CD4-positive, alpha-beta T cell treated with Interleukin-17A for 1 hour (primary cell): ENCODE measurements at places on chromosomes 5 and 9.

GRCh38 chr9:115665519-115665918 is 488.1 kb upstream of the PAPPA start:
- DNase-seq, result no peak

GRCh38 chr5:143110591-143110990 is 292.9 kb downstream of the NR3C1 start:
- DNase-seq, result no peak

GRCh38 chr9:97766092-97766491 is 69.0 kb upstream of the XPA start:
- DNase-seq, result no peak

GRCh38 chr5:167261309-167262100 is 1029.9 kb upstream of the WWC1 start:
- DNase-seq, result no peak

GRCh38 chr5:77983482-77984199 is 207.5 kb upstream of the TBCA start:
- no peak for DNase-seq

- no peak for DNase-seq
Measured at GRCh38 chr5:78355561-78355960, 4.9 kb upstream of the SCAMP1 start.

GRCh38 chr5:59301727-59302126 is 591.8 kb downstream of the PDE4D start:
- no peak for DNase-seq

GRCh38 chr9:2489838-2490314 is 131.7 kb upstream of the VLDLR start:
- DNase-seq, result no peak

DNA sequence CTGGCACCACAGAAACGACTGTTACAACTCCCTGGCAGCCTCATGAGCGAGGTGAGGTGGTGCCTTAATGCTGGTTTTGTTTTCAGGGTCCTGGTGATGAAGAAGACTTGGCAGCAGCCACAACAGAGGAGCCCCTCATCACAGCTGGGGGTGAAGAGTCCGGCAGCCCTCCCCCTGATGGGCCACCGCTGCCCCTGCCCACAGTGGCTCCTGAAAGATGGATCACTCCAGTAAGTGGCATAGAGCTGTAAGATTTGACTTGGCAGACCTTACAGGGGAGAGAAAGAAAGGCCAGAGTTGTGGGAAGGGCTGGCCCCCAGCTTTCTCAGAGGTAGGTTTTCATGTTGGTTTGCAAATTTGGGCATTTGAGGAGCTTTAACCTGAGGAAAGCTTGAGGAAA is 72.2 kb downstream of the COL15A1 start:
- DNase-seq, result no peak

- DNase-seq, result no peak
Measured at GRCh38 chr5:91472631-91473030, 89.5 kb upstream of the ARRDC3 start.

DNA sequence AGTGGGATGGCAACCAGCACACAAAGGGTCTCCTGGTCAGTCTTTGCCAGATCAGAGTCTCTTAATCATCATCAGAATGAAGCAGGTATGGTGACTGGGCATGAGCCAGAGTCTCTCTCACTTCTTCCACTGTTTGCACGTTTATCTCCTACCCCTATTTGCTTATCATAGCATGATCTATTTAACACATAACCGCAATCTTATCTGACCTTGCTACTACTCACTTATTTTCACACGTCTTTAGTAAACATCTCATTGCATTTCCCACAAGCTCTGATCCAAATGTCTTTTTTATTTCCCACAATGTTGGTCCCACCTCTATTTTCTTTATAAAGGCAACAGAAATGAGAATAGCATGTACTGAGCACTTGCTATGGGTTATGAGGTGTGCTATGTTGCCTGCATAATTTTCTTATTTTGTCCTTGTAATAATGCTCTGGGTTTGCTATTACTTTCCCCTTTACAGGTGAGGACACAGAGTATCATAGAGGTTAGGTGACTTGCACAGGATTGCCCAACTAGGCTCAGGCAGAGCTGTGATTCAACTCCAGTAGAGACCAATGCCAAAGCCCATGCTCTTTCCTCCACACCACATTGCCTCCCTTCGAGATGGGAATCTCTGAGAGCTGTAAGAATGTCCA is 39.7 kb upstream of the IL7R start:
- peak; percentile 68 for DNase-seq

GRCh38 chr9:123605286-123605685 is 249.3 kb downstream of the CRB2 start:
- DNase-seq, result no peak

DNA sequence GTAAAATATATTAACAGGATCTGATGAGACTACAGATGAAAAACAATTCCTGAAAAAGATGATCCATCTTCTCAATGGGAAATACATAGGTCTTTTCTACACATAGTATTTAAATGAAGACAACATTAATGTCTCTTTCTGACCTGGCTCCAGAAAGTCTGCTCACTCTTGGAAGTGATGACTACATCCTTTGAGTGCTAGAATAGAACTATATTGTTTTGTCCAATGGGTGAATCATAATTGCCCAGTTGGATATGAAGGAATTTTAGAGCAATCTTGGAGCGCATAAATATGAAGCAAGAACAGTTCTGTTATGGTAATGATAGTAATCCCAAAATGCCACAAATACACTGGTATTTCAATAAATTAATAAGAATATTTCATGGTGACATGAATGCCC is 322.1 kb downstream of the DEPDC1B start:
- DNase-seq, result no peak

- no peak for DNase-seq
Measured at GRCh38 chr9:25964239-25964638, 286.0 kb upstream of the TUSC1 start.

DNA sequence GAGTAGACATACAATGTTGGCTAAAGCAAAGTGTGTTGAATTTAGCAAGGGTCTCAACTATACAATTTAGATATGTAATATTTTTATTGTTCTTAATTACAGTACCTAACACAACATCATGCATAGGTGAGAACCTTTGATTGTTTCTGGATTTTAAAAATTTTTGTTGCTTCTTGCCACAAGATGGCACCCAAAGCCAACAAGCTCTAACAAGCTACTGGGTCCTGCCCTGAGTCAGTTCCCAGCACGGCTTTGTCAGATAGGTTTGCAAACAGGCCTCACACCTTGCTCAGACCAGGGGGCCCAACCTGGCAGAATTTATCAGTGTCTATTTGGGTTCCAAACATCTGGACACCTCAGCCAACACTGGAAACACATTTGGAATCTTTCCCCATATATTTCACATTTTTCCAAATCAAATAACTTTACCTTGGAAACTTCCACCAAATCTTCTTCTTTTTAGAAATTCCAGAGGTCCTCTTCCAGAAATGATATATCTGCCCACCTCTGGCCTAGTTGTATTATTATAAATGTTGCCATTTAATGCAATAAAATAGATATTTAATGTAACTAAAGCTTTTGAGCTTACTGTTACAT is 49.5 kb upstream of the EGFLAM start:
- no peak for DNase-seq

GRCh38 chr9:131490514-131490913 is 12.2 kb upstream of the POMT1 start:
- DNase-seq, result no peak

- no peak for DNase-seq
Measured at GRCh38 chr9:9747787-9748186, 865.0 kb downstream of the PTPRD start.

- no peak for DNase-seq
Measured at GRCh38 chr5:122727112-122727541, 47.8 kb upstream of the SNX2 start.

- no peak for DNase-seq
Measured at GRCh38 chr9:97717866-97718265, 20.7 kb upstream of the XPA start.

DNA sequence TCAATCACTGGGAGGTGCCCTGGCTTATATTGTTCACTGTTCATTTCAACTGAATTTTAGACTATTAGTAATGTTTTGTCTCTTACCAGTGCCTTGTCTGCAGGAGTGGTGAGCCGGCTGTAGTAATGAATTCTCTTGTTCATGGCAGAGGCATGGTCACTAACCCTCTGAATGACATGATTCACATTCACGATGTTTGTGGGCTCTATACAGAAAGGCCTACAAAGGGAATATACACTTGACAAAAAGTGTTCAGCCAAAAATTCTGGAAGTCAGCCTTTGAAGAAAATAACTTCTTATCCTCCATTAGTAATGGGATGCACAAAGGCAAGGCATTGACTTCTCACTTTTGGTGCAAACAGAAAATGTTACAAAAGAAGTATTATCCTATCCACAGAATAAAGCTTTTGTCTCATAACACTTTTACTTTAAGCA is 39.6 kb downstream of the SLC38A9 start:
- no peak for DNase-seq

DNA sequence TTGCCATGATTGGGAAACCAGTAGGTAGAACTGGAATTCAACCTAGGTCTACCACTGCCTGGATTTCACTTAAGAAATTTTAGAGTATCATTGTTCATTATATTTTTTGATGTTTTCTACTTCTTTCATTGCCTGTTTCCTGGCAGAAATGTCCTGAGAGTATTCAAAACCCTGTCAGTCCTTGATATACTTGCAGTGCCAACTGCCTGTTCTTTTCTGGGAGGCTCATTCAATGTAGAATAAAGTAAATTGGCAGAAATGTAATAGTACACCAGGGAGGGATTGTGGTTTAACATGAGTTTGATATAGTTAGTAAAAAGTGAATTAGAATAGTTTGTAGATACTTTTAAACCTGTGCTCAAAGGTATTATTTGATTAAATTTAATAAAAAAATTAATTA is 286.3 kb downstream of the FBXL7 start:
- DNase-seq, result no peak

DNA sequence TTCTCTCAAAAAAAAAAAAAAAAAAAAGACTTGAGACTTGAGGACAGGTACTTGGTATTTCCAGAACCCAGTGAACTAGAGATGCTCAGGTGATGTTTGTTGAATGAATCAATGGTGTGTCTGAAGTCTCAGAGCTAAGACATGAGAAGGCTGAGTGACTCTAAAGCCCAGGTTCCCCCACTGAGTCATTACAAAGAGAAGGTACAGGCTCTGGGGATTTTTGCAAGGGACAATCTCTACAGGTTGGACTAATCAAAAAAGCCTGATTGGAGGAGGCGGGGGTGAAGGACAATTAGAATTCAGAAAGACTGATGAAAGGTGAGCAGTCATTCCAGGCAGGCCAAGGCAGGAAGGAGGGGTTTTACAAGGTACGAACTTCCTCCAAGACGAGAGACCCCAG is 8.2 kb upstream of the FABP6 start:
- no peak for DNase-seq

DNA sequence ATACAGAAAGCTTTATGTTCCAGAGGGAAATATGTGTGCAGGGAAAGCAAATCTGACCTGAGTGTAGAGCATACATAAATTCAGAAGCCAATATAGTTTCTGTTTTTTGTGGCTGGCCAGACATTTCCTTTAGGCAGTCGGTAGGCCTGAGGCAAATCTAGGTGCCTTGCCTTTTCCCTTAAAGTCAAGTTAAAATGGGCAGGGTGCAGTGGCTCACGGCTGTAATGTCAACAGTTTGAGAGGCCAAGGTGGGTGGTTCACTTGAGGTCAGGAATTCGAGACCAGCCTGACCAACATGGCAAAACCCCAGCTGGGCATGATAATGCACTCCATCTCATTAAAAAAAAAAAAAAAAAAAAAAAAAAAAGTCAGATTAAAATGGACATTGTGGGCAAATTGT is 31.2 kb downstream of the PHAX start:
- no peak for DNase-seq

GRCh38 chr9:114452219-114453165 is 52.8 kb downstream of the WHRN start:
- peak; percentile 13 for DNase-seq

- no peak for DNase-seq
Measured at GRCh38 chr9:12696931-12697622, 3.9 kb downstream of the TYRP1 start.

GRCh38 chr9:20352591-20352990 is 269.7 kb downstream of the MLLT3 start:
- no peak for DNase-seq

DNA sequence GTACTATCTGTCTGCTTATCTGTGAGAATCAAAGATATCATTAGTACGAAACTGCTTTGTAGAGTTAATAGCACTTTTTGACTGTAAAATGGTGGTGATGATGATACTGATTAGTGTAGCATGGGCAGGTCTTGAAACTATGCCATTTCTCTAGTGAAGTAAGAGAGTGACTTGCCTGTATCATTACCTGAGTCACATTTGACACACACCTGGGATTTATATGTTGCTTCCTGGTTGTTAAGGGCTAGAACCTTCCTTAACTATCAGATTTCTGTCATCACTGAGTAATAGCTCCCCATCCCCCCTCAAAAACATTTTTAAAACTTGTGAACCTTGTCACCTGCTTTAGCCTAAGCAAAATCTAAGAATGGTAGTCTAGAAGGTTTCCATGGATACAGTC is 135.6 kb upstream of the RORB start:
- no peak for DNase-seq

- DNase-seq, result no peak
Measured at GRCh38 chr5:112975721-112976431, 722 bp upstream of the DCP2 start.

DNA sequence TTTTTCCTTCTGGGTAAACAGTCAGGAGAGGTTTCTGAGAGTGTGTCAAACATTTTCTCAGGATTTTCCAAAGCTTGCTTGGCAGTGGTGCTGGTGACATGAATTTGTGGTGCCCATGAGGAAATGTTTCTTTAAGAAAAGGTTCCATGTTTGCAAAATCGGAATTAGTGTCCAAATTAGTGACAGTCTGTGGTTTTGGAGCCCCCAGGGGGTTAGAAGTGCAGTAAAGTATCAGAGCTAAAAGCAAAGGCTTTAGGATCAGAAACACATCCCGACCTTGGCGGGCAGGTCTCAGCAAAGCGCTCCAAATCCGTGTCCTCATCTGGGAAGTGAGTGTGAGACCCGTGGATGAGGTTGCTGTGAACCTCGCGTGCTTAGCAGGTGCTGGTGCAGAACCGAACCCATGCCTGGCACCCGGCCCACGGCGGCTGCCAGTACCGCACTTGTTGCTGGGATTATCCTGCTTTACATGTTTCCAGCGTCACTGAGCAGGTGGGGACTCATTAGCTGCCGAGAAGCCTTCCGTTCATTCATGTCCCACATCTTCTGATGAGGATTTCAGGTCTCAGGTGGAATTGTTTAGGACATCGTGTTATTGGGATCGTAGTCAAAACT is 70.8 kb upstream of the COL5A1 start:
- no peak for DNase-seq

DNA sequence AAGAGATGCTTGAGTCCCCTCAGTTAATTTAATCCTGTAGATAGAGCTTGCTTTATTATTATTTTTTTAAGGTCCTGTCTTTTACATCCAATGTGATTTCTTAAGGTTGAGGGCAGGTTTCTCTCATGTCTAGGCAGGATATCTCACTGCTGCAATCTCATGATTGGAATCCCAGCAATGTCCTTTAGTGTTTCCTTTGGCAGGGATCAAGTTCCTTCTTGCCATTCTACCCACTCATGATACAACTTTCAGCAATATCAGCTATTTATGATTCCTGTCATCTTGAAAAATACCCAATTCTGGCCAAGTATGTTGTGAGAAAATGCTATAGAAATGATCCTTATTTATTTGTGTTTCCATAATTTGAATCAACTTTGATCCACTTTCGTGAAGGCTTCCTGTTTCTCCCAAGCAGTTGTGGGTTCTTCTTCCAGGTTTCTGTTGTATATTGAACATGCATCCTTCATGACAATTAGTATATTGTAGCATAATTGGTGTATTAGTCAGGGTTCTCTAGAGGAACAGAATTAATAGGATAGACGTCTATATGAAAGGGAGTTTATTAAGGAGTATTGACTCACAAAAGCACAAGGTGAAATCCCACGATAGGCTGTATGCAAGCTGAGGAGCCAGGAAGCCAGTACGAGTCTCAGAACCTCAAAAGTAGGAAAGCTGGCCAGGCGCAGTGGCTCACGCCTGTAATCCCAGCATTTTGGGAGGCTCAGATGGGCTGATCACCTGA is 18.4 kb upstream of the VPS13A start:
- DNase-seq, result no peak
